Pulmonary artery endothelial cell (primary cell): ENCODE measurements at places on chromosomes 12 and 14. TPM values are rescaled to one million over a fixed set of nuclear protein-coding genes. Genes with fewer than 3 reads are reported as not detected.

CHGA gene
- not detected in 2 replicates for total RNA-seq

DHRS2 gene
- total RNA-seq: 0.07 and 0.21 TPM in 2 replicates

IL23A gene
- total RNA-seq: 0.13 TPM in 1 of 2 replicates, not detected in the other

RPGRIP1 gene
- not detected in 2 replicates for total RNA-seq

RFX4 gene
- not detected in 2 replicates for total RNA-seq

PTPN11 gene
- total RNA-seq: 84.0 and 112 TPM in 2 replicates

LYZ gene
- not detected in 2 replicates for total RNA-seq

OAS1 gene
- 8.1 and 14.2 TPM in 2 replicates for total RNA-seq

KLRK1 gene
- not detected in 2 replicates for total RNA-seq

TMEM63C gene
- total RNA-seq: not detected in 2 replicates

ADAM21 gene
- total RNA-seq: 0.28 and 0.40 TPM in 2 replicates

CFAP251 gene
- total RNA-seq: 1.7 and 5.5 TPM in 2 replicates

TAS2R8 gene
- 0.13 TPM in 1 of 2 replicates, not detected in the other for total RNA-seq

PLEK2 gene
- 10.4 and 11.9 TPM in 2 replicates for total RNA-seq
